Fibroblast of gingiva (primary cell): ENCODE measurements at places on chromosomes 12 and 14.

GRCh38 chr12:124229520-124229919 lies 65.4 kb upstream of the RFLNA start:
- DNase-seq, result no peak

GRCh38 chr12:114847441-114848035 lies 163.6 kb upstream of the TBX3 start:
- DNase-seq, result no peak

- peak; percentile 66 for DNase-seq
Measured at GRCh38 chr12:75505706-75506312, 5.6 kb downstream of the KRR1 start.

GRCh38 chr12:124194893-124195566 lies 99.9 kb upstream of the RFLNA start:
- no peak for DNase-seq

DNA sequence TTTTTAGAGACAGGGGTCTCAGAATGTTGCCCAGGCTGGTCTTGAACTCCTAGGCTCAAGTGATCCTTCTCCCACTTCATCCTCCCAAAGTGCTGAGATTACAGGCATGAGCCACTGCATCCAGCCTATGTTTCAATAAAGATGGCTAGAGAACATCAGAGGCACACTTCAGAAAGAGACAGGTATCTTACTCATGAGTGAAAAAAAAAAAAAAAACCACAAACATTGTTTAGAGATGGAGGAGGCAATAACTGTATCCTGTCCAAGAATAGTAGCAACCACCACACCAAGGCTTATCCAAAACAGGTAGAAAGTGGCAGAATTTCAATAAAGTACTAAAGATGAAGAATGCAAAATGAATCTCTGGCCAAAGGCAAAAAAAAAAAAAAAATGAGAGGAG lies 30.3 kb downstream of the EEA1 start:
- DNase-seq, result no peak

GRCh38 chr12:130716969-130717366 lies 869 bp upstream of the RIMBP2 start:
- no peak for DNase-seq

DNA sequence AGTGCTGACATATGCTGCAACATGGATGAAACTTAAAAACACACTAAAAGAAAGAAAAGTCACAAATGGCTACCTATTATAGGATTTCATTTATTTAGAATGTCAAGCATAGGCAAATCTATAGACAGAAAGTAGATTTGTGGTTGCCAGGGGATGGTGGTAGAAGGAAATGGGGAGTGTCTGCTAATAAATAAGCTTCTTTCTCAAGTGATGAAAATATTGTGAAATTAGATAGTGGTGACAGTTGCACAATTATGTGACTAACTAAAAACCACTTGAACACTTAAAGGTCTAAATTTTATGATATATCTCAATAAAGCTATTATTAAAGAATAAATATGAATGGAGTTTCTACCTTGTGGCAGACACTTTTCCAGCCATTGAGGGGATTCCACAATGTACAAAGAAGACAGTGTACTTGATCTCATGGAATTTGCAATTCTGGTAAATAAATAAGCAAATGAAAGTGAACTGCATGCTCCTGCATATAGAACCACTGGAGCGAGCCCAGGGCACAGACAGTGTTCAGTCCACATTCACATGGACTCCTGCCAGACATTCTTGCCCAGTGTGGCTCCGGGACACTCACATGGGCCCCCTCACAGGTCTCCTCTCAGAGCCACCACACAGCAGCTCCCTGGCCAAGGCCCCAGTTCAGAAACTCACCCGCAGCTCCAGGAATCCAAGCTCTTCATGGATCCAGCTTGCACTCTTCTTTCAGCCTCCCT lies 107.1 kb upstream of the ARID2 start:
- no peak for DNase-seq

- DNase-seq, result no peak
Measured at GRCh38 chr12:14058717-14059116, 77.3 kb upstream of the GRIN2B start.

DNA sequence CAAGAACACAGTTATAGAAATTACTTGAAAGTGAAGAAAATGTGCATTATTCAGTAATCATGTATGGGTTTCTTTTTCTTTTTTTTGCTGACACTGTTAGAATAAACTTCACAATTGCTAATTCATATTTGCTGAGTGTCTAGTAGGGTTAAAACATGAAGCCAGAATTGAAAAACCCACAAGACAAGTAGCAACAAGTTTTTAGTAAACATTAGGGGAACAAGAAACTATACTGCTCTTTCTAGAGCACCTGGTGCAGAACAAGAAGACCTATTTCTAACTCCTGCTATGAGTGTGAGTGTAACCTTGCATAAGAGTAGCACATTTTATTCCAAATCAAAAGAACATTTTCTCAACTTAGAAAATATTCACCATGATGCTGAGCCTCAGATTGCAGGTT lies 83.2 kb downstream of the ITPR2 start:
- no peak for DNase-seq

DNA sequence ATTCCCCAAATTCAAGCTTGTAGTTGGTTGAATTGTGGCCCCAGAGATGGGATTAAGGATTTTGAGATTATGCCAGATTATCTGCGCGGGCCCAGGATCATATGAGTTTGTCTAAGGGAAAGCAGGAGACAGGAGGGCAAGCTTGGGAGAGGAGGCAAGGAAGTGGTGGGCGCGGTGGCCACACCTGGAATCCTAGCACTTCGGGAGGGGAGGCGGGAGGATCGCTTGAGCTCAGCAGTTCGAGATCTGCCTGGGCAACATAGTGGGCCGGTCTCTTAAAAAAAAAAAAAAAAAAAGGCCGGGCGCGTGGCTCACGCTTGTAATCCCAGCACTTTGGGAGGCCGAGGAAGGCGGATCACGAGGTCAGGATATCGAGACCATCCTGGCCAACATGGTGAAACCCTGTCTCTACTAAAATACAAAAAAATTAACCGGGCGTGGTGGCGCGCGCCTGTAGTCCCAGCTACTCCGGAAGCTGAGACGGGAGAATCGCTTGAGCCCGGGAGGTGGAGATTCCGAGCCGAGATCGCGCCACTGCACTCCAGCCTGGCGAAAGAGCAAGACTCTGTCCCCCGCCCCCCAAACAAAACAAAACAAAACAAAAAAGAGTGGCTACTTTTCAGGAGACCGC lies 881 bp upstream of the PUS1 start:
- DNase-seq, result no peak

DNA sequence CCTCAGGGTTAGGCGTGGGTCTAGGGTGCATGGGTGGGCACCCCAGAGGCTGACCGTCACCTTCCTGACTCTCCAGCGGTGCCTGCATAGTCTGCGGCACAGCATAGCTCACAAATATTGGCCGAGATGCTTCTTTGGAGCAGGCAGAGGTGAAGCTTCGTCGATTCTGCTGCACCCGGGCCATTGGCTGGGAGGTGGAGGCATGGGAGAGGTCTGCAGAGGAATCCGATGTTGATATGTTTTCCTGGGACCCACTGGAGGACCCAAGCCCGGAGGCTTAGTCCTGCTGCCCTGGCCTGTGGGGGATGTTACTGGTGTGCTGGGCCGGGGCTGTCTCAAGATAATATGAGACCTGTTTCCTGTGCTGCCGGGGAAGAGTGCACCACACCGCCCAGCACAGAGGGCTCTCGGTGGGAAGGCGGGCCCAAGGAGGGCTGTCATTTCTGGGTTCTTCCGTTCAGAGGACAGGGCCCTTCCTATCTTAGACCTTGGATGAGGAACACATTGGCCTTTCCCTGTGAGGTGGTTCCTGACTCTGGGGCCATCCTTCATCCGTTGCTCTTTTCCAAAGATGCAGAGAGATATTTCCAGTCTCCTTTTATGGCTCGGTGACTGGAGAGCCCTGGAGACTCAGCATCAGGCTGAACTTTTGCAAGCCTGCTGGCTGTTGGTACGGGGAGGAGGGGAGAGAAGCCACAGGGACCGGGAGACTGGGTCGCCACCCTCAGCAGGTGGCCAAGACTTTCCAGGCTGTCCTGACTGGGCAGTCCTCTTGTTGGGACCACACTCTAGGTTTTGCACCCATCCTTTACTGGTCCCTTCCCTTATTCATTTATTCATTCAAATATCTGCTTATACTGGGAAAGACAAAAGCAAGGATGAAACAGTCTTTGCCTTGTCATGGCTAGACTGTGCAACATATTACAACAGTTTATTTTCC lies 143.5 kb downstream of the TSPAN9 start:
- DNase-seq, result no peak

DNA sequence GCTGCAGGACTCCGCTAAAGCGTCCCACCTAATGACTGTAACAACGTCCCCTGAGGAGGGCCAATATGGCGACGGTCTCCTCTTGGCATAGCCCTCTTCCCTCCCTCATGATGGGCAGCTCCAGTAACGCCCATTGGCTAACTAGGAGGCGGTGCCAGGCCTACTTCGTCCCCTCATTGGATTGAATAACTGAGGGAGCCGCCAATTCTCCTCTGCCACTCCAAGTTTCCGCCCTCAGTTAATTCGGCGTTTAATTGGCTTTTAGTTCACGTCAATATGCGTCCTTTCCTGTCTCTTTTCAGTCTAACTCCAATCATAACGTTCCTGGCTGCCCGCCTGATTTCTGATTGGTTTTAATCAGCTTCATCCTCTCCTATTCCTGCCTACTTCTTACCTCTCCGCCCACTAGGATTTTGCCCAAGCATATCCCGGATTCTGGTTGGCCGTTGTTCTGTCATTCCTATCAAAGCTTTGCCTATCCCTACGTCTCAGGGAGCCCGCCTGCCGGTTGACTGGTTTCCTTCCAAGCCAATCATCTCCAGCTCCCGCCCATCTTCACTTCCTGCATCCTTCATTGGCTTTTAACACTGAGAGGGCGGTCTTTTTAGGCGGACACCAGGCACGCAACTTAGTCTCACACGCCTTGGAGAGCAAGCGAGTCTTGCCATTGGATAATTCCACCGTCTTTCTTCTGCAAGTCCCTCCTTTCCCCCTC lies 430 bp upstream of the SP1 start:
- peak; percentile 100 for DNase-seq

DNA sequence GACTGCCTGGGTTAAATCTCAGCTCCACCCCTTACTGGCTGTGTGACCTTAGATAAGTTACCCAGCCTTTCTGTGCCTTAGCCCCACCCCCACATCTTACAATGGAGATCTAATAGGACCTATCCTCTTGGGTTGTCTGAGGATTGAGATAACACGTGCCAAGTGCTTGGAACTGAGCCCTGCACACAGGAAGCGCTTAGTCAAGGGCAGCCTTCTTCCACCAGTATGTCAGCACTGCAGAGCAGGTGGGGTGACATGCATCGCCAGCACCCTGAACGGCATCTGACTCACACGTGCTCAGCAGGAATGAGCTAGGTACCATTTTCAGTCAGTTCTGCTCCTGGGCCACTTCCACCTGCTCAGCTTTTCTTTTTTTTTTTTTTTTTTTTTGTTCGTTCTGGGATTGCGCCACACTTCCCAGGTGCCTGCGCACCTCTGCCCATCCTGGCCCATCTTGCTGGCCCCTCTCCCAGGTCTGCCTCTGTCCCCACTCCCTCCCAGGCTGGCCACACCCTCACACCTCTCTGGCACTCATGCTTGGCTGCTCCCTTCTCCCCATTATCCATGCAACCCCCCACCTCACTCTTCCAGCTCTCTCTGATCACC lies 19.6 kb downstream of the LGMN start:
- DNase-seq, result no peak

DNA sequence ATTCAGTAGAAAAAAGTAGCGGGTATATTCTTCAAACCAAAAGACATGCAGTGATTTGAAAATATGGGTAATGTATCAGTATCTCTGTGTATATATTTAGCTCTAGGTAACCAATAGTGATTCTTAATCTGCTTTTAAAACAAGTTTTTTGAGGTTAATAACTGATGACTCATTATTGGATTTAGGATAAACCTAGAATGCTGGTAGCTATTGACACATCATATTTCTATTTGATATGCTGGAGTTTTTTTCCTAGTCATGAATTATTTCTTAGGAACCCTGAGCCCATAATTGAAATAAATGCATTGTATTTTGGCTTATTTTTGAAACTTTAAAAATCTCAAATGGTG lies 15.5 kb downstream of the ARF6 start:
- DNase-seq, result no peak

- DNase-seq, result peak; percentile 55
Measured at GRCh38 chr12:84974155-84974815, 61.7 kb upstream of the SLC6A15 start.

DNA sequence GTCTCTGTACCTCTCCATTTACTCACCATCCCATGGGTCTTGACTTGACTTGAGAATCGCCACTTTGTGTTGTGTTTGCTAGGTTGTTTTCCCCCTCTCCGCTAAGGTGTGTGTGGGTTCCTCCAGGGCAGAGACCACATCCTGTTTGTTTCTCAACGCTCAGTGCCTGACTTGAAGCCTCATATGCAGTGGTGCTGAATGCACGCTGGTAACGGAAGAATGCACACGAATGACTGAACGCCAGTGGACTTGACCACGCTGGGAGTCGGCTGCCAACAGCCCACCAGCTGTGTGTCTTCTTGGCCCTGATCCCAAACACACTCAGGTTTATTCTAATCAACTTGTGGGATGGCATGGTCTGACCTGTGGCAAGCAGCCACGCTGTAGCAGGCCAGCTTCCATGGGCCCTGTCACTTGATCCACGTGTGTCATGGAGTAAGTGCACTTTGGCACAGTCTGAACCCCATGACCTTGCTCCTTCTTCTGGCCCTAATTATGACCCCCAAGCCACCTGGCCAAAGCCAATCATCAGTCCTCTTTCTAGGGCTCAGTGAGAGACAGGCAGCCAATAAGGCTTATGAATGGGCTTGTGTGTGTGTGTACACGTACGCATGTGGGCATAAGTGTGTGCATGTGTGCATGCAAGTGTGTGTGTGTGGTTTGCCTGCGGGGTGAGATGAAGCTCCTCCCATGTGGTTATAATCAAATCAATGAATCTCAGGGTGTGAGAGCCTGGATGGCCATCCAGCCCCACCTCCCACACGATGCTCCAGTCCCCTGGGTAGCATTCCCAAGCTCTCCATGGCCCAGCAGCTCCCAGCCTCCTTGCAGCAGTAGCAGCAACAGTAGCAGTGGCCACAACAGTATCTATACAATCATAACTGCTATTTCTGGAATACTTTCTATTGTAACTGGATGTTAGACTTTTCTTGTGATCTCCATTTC lies 6.4 kb upstream of the TC2N start:
- no peak for DNase-seq

DNA sequence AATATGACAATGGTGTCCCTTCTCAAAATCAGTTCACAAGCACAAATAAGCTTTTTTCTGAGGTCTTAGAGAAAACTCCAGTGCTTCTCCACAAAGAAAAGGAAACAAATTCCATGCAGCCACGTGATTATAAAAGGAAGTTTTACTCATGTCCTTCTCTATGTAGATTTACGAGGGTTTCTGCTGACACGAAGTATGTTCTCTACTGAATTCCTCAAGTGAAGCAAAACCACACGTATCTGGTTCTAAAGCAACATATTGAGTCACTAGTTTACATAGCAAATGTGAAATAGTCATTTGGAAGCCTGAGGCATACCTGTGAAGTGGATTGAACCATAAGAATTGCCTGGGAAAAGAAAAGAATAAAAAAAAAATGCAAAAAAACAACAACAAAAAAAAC lies 31.9 kb downstream of the BMP4 start:
- peak; percentile 82 for DNase-seq

GRCh38 chr14:68806526-68807147 lies 13.8 kb upstream of the ZFP36L1 start:
- DNase-seq, result no peak
